ENCODE measurements at places on chromosomes 2 and 18. TPM values are rescaled to one million over a fixed set of nuclear protein-coding genes. Genes with fewer than 3 reads are reported as not detected.

Gene LHCGR
- not detected for total RNA-seq

GRCh38 chr18:48376406-48376805 is 32.8 kb downstream of the ZBTB7C start:
- DNase-seq, result no peak

Gene UGT1A4
- not detected for total RNA-seq

Gene VWA3B
- total RNA-seq, result not detected

Gene NYAP2
- not detected for total RNA-seq

DNA sequence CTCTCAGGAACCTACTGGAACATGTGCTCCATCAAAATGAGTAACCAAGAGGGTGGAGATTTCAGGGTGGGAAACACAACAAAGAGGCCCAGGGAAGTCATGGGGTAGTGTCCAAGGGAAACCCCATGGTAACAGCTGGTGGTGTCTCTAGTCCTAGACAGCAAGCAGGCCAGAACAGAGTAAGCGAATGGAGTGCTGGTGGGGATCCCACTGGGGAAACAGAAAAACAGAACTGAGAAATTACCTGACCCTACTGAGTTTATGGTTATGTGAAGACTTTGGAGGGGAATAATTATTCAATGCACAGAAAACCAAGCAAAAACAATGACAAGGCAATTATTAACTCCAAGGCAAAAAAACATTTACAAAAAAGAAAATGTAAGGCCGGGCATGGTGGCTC is 16.9 kb downstream of the ERCC3 start:
- no peak for DNase-seq

DNA sequence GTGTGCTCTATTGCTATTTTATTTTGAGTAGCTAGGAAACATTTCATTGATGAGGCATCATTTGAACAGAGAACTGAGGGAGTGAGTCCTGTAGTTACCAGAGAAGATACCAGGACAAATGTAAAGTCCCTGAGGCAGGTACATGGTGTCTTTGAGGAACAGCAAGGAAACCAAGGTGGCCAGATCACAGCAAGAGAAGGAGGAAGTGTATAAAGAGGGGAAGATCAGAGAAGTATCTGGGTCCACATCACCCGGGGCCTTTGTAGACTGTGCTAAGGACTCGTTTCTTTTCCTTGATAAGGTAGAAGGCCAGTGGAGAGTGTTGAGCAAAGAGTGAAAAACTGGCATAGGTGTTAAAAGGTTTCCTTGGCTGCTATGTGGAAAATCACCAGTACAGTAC is 34.8 kb upstream of the PLB1 start:
- no peak for DNase-seq

Gene RGPD4
- total RNA-seq, result not detected

Gene MEP1B
- total RNA-seq, result not detected

Gene UNC80
- total RNA-seq, result not detected

GRCh38 chr2:61763605-61764034 is 90.2 kb downstream of the FAM161A start:
- no peak for DNase-seq

Gene POTEC
- total RNA-seq, result not detected

DNA sequence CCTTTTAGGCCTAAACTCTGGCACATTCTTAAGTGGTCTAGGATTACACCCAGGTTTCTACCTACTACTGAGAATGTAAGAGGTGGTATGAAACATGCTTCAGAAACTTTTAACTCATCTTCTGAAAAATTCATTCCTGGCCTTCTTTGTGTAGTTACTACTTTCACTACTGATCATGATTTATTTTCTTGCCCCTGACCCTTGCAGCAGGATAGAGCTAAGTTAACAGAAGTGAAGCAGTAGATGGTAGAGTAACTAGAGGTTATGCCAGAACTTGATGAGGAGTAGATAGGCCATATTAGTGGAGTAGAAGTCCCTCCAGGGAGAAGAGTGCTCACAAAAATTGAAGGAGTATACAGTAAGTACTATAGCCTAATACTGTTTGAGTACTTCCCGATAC is 75.5 kb upstream of the MSTN start:
- DNase-seq, result no peak

Gene PRSS56
- total RNA-seq, result not detected

GRCh38 chr18:61360404-61361383 is 27.5 kb downstream of the CDH20 start:
- no peak for DNase-seq

Gene HAAO
- total RNA-seq, result 0.26 TPM

Gene CNRIP1
- total RNA-seq, result not detected

Data from activated CD4-positive, alpha-beta T cell treated with anti-CD3 and anti-CD28 coated beads, Interleukin-2, amount 10 ng/mL, durations not matched to agents 24 days and 14 days (primary cell).